ENCODE measurements at places on chromosomes 6 and 20. TPM values are rescaled to one million over a fixed set of nuclear protein-coding genes. Genes with fewer than 3 reads are reported as not detected.

Gene FNDC11
- polyA plus RNA-seq = 0.67 TPM

GRCh38 chr20:48957053-48957481 is 35.6 kb downstream of the ARFGEF2 start:
- no peak for DNase-seq

Gene ZNF831
- not detected for polyA plus RNA-seq

DNA sequence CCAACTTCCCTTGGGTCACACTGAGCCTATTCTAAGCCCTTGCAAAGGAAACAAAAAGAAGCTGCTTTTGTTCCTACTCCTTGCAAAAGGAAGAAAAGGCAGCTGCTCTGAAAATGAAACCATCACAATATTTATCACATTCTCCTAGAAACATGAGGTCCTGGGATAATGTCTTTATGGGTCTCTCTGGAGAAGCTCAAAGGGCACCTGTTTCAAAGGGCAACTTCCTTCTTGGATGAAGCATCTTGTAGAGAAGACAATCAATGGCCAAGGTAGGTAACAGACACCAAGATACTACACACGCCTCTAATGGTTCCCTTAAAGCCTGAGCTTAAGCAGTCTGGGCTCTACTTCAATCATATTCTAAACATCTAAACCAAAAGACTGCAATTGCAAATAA is 10.4 kb downstream of the ELOVL5 start:
- DNase-seq = no peak

GRCh38 chr20:53202777-53203176 is 230.6 kb downstream of the TSHZ2 start:
- peak; percentile 34 for DNase-seq

GRCh38 chr6:169978615-169979161 is 227.3 kb downstream of the ERMARD start:
- peak; percentile 96 for DNase-seq

DNA sequence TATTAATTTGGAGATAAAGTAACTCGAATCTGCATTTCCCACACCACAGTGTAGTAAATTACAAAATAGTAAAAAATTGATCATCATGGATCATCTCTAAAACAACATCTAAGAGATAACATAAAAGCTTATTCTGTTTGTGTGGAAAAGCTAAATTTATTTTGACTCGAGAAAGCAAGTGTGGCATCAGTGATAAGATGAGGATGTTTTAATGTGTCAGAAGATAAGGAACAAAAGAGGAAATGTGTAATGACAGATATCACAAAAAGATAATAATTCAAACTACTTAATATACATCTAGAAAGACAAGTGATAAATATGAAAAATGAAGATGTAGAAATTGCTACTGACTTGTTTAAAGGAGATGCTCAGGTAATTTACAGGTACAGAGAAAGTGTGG is 74.1 kb downstream of the DNAH8 start:
- no peak for DNase-seq

Gene HTR1E
- polyA plus RNA-seq = not detected

Gene GHRH
- polyA plus RNA-seq = not detected

- DNase-seq = no peak
Observed at GRCh38 chr6:31131595-31131994, 7.3 kb downstream of the PSORS1C2 start.

GRCh38 chr6:112691289-112691688 is 344.2 kb downstream of the RFPL4B start:
- peak; percentile 79 for DNase-seq

- peak; percentile 85 for DNase-seq
Observed at GRCh38 chr6:50087231-50087954, 37.7 kb upstream of the DEFB112 start.

Gene TP53RK
- 13.2 TPM for polyA plus RNA-seq

Gene SLC2A10
- polyA plus RNA-seq = 0.11 TPM
